ENCODE measurements at places on chromosomes 7 and 10.
A peak's percentile ranks its signal among the peaks of the same experiment; 100 is the strongest.

- no peak for DNase-seq
These were observed 26.2 kb upstream of the INHBA start for GRCh38 chr7:41729059-41729458.

DNA sequence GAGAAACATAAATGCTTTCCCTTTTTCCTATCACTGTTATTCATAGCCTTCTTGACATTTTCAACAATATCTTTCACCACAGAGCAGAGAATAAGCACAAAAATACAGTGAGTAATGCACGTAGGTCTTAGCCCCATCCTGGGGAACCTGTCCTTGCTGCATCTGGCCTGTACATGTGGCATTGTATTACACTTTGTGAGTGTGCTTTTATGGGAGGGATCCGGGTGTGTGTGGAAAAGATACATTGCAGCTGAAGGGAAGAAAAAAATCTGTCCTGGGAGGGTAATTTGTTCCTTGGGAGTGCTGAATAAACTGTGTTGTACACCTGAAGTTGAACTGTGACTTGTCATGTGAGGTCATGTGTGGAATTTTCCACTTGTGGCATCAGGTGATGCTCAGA lies 422.7 kb upstream of the LRGUK start:
- DNase-seq: no peak

DNA sequence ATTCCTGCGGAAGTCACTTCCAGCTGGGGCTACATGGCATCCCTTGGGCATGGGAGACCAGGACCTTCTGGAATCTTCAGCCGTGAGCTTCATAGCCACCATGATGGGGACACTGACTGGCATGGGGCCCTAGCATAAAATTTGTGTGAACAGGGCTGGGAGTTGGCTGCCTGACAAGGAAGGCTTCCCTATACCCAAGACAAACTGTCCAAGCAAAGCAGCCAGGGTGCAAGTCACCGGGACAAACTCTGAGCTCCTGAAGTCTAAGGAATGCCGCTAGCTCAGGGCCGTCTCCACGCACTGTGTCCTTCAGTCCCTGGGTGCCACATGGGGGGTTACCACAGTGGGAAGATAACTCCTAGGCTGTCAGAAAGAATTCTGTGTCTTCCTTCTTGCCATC lies 627.4 kb downstream of the CALN1 start:
- no peak for DNase-seq

GRCh38 chr10:74675484-74675883 lies 150.9 kb upstream of the KAT6B start:
- no peak for DNase-seq

DNA sequence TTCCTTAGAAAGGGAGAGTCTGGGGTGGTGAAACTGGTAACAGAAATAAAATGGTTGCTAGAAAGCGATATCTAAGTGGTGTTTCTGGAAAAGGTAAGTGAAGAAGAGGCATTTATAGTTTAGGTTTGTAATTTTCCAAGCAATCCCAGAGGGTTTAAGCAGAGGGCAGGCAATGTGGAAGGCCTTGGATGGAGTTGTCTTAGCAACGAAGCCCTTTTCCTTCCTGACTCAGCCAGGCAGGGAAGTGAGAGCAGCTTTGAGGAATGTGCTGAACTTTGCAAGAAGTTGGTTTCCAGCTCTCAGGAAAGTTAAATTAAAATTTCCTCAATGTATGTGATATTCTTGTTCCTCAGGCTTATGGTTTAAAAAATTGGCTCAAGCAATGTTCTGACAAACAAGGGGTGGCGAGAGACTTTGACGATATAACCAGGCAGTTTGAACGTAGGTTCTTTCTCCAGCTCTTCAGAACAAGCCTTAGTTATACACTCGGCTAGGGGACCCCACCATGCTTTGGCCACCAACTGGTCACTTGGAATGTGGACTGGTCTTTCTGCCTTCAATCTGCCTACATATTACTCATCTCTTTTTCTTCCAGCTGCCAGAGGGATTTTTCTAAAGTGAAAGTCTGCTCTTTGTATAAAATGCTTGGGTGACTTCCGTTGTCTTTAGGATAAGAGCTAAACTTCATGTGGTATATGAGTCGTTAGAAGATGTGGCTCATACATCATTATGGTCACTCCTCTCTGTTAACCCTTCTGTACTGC lies 66.9 kb upstream of the SLC25A13 start:
- peak; percentile 11 for DNase-seq

Data from GM23338 (cell line).